AG08395 (cell line): ENCODE measurements at places on chromosomes 11 and 22.

DNA sequence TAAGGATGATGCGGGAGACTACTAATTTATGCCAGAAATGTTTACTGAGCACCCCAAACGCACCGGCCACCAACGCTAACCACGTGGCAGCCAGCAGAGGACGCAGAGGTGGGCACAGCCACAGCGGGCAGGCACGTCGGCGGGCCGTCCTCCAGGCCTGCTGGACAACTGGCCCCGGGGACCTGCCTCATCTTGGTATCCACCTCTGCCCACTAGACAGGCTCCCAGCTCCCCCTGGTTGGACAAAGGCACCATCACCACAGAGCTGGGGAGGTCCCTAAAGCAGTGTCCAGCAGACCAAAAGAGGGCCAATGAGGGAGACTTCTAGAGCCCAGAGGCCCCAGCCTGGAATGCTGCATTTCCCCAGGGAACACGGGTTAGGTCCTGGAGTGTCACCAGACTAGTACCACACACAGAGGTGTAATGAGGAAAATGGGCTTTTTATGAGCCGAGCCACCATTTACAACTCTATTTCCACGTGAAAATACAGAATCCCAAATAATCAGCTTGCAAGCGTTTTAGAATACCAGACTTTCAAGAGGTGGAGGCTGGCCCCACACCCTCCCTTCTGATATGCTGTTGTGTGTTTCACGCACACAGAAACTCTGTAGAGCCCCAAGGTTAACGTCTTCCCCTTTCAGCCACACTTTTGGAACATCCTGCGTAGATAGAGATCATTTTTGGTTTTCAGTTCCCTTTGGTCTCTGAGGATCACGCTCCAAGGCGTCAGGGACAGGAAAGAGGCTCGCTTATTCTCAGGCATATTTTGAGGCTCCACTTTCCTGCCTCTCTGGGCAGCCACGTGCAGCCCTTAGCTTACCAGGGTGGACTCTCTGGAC is 23.7 kb upstream of the BID start:
- DNase-seq, result no peak

- DNase-seq, result no peak
Observed at GRCh38 chr11:77418971-77419597, 54.8 kb downstream of the PAK1 start.

- no peak for DNase-seq
Observed at GRCh38 chr11:117722082-117722481, 74.9 kb downstream of the DSCAML1 start.

GRCh38 chr11:15807827-15808226 is 548.5 kb downstream of the SOX6 start:
- DNase-seq, result no peak

DNA sequence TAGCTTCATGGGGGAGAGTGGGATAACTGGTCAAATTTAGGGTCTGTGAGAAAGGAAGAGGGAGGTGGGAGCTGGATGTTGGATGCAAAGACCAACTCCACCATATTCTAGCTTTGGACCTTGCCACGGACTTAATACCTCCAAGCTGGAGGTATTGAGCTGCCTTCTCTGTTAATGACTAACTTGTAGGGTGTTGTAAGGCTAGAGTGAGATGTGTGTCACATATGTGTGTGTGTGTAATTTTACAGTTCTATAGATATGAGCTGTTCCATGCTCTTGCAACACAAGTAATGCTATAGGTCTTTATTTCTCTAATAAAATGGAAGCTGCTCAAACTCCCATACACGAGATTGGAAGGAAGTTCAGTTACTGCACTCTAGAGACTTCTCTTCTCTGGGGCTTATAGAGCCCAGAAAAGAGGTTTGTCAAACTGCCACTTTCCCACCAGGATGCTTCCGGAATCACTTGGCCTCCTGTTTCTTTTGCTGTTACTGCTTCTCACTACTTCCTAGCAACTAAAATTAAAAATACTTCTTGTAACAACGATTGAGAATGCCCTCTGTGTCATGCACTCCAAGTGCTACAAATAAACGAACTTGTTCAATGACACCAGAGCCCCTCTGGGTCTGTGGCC is 16.0 kb upstream of the FJX1 start:
- DNase-seq, result no peak

DNA sequence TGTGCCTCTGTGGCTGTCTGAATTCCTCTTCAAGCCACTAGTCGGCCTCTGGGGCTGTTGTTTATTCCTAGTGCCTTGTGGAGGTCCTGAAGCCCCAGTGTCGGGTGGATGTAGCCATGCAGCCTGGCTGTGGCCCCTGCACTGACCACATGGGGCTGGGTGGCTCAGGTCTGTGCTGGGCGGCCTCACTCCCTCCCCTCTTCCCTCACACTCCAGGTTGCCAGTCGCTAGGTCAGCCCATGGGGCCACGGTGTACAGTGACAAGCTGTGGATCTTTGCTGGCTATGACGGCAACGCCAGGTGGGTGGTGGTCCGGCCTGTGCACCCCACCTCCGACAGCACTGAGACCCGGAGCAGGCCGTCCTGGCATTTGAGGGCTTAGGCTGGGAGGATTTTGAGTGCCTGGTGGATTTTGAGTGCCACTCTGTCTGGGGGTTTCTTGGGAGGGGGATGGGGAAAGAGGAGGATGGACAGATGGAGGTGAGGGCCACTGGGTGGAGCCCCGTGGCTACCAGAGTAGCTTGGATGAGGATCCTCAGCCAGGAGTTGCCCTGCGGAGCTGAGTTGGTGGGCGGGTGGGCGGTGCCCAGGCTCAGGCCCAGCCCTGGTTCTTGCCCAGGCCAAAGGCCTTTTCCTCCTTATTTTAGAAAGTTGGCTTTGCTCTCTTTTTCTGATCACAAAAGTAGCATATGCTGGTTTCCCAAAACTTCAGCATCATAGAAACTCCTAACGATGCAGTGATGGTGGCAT is 6.7 kb downstream of the LZTR1 start:
- DNase-seq, result no peak

DNA sequence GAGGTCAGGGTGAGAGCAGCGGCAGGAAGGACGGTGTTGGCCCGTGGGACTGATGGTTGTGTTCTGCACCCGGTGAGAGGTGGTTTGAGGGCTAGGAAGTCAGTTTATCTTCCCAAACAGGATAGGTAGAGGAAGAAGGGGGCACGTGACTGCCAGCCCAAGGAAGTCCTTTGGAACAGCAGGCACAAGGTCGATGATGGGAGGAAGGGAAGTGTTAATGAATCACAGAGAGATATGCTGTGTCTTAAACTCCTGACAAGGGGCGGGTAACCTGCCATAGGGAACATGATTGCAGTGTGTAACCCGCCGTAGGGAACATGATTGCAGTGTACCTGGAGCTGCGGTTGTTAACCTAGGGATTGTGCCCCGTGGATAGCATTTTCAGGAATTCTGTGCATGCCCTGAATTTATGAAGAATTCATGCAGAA is 49.0 kb downstream of the PRR5L start:
- DNase-seq, result no peak

DNA sequence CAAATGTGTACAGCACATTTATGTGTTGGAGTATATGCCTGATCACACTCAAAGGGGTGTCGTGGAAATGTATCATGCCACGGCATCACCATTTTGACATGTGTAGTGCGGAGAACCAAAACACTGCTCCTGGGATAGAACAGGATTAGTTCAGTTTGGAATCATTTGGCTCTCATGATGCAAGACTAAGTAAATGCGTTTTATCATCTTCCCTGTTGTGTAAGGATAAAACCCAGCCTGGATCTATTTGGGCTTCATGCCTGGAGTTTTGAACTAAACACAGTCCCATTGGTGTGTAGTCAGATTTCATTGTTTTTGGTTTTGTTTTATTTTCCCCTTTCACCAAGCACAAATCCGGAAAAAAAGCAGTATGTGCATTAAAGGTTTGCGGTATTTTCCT is 574.3 kb downstream of the NTM start:
- no peak for DNase-seq

DNA sequence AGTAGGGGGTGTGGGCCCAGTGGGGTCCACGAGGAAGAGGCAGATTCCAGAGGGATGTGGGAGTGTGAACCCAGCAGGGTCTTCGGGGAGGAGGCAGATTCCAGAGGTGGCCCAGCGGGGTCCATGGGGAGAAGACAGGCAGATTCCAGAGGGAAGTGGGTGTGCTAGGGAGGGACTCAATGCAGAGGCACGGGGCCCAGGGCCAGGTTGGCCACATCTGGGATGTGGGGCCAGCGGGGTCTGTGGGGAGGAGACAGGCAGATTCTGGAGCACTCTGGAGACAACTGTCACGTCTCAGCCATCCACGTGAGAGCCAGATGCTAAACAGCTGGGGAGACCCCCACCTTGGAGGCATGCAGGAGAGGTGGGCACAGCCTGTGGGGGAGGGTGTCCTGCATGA is 582.6 kb downstream of the TBC1D22A start:
- no peak for DNase-seq

DNA sequence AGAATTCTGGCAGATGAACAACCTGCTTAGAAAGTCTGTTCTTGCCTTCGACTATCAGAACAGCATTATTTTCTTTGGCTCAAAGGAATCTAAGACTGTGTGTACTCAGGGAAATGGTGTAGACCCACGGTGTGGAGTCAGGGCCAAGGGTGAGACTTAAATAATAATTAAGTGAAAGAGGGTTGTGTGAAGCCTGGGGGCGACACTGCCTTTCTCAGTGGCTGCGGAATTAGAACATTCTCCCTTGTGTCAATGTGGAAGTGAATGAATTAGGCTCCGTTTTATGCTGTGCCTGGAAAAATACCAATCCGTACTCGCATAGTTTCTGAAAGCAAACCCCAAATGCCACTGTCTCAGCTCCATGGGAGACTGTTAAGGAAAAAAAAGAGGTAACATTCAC is 50.7 kb downstream of the NAV2 start:
- no peak for DNase-seq

DNA sequence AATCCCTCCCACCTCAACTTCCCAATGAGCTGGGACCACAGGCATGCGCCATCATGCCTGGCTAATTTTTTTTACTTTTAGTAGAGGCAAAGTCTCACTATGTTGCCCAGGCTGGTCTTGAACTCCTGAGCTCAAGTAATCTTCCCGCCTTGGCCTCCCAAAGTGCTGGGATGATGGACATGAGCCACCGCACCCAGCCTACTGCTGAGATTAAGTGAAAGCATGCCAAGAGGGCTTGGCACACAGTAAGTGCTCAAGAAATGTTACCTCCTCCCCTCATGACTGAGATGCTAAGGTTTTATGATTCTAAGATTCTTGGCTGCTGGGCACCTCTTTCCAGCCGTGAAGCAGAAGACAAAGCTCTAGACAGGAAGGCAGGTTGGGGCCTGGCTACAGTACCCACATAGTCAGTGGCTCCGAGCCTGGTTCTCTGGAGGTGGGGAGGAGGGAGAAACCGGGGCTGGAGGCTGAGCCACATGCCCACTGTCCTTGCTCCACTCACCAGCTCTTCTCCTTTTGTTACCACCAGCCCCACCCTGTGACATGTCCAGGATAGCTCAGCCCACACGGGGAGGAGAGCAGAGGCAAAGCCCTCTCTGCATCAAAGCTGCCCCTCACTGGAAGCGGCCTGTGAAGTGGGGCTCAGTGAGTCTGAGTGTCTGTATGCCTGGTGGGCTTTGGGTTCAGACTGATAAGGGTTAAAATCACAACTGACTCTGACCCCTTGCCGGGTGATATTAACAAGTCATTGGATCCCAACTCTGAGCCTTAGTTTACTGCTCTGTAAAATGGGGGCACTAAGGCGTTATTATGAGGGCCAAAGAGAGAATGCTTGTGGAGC is 12.9 kb downstream of the ARHGEF17 start:
- peak; percentile 33 for DNase-seq

DNA sequence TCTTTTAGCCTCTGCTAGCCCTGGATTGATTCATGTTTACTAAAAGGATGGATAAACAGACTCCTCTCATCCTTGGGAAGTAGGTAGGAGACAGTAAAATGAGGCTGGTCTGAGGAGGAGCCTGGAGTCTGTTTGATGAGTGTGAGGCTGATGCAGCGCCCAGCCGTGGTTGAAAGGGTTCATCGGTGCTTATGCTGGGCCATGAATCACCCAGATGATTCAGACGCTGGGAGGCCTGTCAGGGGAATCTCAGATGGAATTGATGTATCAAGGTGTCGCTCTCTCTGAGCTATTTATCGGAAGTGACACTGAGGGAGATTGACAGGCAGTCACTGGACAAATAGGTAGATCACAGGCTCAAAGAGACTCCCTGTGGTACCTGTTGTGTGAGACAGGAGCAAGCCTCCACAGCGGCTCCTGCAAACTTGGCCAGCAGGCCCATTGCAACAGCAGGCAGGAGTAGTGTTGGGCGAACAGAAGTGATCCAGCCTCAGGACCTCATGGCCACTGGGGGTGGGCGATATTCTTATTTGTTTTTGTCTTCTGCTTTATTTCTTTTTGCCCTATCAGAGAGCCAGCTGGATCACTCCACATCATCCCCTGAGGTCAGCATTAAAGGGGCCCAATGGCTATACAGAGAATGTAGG is 109.9 kb upstream of the CADM1 start:
- peak; percentile 60 for DNase-seq

DNA sequence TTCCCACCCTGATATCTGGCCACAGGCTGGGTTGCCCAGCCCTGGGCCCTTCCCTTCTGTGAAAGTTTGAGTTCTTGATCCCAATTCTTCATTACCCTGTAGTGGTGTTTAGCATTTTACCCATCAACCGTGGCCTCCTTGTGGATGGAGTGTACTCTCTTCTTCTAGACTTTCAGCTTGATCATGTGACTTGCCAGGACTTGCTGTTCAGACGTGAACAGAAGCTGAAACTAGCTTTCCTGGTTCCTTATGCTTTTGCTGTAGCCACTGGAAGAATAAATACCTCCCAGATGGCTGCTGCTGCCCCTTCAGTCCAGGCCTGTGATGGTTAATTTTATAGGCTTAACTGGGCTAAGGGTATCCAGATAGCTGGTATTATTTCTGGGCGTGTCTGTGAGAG is 32.7 kb upstream of the DAGLA start:
- DNase-seq, result no peak

DNA sequence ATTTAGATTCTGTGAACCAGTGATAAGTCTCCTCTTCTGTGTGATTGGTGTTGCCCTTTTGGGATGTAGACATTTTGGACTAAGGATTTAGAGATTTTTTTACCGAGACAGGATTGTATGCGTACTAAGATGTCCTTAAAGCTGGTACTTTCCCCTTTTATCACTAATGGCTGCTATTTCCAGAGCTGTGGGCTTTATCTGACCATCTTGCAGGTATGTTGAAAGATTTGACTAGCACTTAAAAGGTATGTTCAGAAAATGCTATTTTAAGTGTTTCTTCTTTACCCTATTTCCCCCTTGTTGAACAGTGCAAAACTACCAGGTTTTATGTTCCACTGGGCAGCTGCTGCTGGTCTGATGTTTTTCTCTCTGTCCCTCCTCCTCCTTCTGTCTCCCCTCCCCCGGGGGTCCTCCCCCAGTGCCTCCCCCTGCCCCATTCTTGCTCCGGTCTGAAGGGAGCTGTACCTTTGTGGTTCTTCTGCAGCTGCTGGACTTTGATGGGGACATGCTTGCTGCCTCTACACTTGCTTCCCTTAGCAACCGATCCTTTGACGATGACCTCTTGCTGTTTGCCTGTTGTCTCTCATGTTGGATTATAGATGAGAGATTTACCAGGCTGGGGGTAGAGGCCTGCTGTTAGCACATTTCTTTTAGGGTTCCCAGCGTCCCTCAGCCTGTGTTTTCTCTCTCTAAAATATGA is 59.6 kb downstream of the ZNRF3 start:
- no peak for DNase-seq

- DNase-seq, result no peak
Observed at GRCh38 chr22:47175151-47176025, 412.9 kb downstream of the TBC1D22A start.
